ENCODE measurements at places on chromosomes 13 and 19.

DNA sequence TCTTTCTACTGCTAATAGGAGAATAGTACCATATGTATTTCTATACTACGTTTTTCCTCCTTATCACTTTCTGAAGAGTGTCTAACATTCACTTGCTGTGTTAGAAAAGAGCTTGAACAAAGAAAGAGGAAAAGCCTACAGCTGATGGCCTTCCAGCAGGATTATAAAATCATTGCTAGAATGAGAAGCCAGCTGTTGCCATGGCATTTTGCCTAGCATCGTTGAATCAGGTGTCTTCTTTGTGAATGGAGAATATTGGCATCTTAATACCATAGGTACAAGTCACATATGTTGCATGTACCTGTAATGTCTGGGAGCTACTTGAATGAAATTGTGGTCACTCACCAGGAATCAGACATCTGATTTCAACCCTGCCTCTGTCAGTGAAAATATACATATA, 1174.9 kb downstream of the PCDH17 start:
- DNase-seq, result no peak

GRCh38 chr19:41353466-41354342, at the start of gene TGFB1:
Gene TGFB1, minus strand, starts transcription at chr19:41353922. Its CDS starts 878 bp downstream, at chr19:41353044.
- peak; percentile 94 for DNase-seq

DNA sequence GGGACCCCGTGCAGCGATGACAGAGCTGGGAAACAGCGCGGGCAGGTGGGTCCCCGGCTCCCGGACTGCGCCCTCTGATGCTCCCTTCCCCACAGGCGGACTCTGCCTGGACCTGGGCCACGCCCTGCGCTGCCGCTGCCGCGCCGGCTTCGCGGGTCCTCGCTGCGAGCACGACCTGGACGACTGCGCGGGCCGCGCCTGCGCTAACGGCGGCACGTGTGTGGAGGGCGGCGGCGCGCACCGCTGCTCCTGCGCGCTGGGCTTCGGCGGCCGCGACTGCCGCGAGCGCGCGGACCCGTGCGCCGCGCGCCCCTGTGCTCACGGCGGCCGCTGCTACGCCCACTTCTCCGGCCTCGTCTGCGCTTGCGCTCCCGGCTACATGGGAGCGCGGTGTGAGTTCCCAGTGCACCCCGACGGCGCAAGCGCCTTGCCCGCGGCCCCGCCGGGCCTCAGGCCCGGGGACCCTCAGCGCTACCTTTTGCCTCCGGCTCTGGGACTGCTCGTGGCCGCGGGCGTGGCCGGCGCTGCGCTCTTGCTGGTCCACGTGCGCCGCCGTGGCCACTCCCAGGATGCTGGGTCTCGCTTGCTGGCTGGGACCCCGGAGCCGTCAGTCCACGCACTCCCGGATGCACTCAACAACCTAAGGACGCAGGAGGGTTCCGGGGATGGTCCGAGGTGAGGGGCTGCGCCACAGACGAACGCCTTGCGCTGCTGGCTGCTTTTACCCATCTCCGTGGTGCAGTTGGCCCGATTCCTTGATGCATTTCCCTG, 7.8 kb upstream of the SELENOV start:
- peak; percentile 72 for DNase-seq

- DNase-seq, result no peak
Measured at GRCh38 chr19:5947435-5947834, 30.5 kb downstream of the RANBP3 start.

DNA sequence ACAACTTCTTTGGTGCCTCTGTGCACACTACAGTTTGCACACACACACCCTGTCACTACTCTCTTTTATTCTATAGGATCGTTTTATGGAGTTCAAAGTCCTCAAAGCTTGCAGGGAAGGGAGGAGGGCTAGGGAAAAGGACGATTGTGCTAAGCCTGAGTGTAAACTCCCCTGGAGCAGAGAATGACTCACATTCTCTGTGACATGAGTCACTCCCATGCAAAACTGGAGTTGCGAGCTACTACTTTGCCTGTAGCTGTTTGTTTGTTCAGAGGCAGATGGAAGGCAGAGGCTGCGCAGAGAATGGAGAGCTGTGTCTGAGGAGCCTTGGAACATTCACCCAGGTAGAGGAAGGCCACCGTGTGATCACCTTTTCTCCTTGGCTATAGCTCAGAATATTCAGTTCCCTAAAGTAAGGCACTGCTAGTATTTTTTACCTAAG, 80.5 kb upstream of the MBNL2 start:
- no peak for DNase-seq

- DNase-seq, result no peak
Measured at GRCh38 chr13:19632915-19633478, 462 bp upstream of the MPHOSPH8 start.
